HS-5 (cell line): ENCODE measurements at places on chromosomes 5 and 9.

DNA sequence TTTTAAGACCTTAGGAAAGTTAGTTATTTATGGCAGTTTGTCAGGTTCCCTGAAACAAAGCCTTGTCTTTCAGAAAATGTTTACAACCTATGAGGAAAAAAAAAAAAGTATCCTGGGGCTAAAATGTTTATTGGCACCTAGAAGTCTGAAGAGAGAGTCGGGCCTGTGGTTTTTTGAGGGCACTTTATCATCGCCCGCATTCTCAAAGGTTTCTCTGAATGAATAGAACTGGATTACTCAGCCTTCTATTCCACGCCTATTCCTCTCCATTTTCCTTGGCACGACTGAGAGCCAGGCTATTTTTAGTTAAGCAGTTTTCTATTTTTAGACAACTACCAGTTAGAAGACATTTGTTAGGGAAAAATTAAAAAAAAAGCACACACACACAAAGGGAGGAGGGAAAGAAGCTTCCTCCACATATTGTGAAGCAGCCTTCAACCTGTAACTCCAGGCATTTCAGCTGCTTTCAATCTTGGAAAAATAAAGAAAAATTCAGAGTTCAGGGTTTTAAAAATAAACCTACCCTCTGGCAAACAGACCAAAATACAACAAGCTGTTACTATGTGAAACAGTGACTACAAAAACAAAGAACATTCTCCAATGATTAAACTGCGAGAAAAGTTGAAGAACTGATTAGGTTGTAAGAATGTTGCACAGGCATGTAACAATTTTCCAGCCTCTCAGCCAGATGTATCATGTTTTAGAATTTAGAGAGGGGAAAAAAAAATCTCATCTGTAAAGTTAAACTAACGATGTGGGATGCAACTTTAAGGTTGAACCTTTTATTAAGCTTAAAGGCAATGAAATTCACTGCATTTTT, 97.0 kb downstream of the MEF2C start:
- peak; percentile 76 for DNase-seq

- peak; percentile 69 for DNase-seq
Observed at GRCh38 chr5:13957032-13957645, 12.7 kb upstream of the DNAH5 start.

- no peak for DNase-seq
Observed at GRCh38 chr5:3698412-3698811, 102.8 kb downstream of the IRX1 start.

DNA sequence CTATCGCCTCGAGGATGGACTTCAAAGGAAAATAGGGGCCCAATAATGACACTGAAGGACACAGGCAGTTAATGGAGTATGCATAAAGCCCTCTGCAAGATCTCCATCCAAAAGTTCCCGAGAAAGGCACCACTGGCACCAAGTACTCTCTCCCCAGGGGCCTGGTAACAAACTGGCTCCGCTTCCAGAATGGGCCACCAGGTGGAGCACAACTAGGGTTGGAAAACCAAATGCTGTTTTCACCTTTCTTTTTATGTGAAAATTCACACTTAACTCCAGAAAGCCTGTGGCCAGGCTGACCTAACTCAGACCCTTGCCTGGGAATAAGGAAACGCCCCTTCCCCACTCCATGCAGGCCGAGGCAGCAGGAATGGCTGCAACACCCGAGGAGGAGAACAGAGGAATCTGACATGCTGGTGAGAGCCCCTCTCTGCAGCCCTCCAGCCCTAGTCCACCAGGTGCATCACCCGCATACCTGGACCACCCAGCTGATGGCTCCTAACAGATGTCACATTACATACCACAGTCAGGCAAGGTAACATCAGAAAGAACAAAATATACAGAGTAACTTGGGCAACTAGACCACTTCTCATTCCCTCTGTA, 42.8 kb downstream of the CAMSAP1 start:
- DNase-seq: no peak

DNA sequence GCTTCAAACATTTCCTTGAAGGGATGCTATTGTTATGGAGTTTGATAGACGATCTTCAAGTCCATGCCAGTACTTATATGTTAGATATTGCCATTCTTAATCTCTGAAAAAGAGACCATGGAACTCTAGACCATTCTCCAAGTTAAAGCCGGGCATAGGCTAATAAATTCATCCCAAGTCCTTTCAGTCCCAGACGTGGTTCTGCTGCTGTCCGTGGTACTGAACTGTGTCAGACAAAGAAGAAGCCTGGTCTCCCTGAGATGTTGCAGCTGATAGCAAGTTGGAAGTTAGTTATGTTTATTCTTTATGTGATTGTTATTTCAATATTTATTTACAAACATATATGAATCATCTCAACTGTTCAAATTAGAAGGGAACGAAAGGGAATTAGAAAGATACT, 158.7 kb downstream of the NMUR2 start:
- DNase-seq: no peak

DNA sequence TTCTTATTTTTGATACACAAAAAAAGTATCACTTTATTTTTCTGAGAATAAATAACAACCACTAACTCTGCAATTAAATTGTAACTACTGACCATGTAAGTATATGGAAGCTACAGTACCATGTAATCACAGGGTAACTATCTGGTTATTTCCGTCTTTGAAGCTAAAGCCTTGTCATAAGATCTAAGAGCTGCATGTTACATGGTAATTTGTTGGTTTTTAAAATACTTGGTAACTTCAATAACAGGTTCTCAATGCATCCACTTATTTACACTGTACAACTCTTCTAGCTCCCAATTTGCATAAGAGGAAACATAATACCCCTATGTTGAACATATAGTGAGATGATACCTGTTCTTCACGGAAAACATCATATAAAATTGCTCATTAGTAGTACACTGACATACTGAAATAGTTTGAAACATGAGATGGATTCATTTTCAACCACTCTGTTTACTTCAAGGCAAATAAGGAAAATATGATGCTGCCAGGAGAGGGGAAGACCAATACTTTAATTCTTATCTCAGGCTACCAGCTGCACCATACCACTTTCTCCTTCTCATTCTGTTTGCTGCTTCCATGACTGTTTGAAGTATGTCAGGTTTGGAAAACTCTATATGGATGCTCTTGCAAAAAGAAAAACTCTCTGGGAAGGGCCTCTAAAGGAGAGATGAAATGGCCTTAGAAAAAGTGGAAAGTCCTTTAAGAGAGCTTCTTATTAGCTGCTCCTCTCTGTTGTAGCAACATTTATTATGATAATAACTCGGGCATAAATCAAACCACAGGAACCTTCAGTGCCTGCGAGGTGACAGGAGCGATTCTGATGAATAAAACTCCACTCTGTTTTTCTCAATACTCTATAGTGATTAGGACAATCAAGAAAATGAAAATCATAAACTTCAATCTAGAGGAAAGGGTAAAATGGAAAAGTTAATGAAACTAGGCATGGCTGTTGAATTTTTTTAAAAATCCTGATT, 150.2 kb downstream of the KIAA0825 start:
- no peak for DNase-seq

DNA sequence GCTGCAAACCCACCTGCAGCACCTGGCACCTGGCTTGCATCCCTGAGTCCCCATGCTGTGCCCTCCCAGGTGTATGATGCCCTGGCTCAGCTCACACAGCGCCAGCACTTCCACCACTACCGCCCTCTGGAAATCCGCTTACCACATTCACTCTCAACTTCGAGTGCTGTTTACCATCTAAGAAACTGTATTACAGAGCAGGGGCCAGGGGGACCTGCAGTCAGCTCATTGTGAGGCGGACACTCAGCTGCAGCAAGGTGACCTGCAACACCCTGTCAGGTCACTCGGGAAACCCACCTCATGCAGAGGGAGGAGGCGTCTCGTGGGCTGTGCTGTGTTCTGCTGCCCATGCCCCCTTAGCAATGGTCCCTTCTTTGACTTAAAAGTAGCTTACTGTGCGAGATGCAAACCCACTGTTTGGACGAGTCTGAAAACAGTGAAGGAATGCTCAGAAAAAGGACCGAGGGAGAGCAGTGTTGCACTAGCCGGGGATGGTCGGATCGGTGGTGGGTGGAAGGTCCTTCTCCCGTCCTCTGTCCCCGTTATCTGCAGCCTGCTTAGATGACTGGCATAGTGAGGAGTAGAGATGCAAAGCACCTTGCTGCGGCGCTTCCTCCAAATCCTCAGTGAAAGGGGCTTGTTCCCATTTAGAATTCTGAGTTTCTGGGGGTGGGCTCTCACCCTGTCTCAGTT, 55.2 kb upstream of the CTSL start:
- no peak for DNase-seq

- no peak for DNase-seq
Observed at GRCh38 chr5:1748271-1748670, 51.4 kb downstream of the MRPL36 start.

DNA sequence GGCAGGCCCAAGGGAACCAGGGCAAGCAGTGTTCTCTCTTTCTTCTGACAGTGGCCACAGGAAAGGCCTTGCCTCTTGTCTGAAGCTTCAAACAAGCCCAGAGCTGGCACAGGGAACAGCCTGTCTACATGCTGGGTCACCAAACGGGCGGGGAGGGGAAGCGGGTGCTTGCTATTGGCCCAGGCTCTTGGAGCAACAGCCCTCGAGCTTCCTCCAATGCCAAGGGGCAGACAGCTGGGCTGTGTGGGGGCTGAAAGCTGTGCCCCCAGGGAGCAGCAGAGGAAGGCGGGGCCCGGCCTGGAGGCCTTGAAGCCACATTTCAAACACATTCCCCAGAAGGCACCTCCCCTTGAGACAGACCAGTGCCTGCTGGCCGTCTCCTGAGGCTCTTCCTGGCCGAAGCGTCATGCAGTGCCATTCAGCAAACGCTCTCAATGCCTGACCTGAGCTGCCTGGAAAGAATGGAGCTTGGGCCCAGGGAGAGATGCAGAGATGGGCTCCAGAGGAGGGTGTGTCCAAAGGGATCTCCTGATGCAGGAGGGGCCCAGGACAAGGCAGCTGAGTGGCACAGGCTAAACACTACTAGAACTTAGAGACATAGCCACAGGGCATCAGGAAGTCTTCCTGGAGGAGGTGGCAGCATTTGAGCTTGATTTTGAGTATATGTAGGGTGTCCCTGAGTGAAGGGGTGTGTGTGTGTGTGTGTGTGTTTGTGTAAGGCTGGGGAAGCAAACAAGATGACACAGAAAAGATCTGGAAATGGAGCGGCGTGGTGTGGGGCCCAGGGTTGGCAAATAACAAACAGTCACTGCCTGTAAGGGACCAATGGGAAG, 2.5 kb downstream of the FIBCD1 start:
- DNase-seq: no peak

- DNase-seq: no peak
Observed at GRCh38 chr9:133880851-133881661, 111.1 kb downstream of the VAV2 start.

- no peak for DNase-seq
Observed at GRCh38 chr9:125612616-125613015, 94.4 kb downstream of the MAPKAP1 start.

GRCh38 chr9:84966876-84967830, 297.6 kb downstream of the NTRK2 start:
- no peak for DNase-seq

- no peak for DNase-seq
Observed at GRCh38 chr9:81621118-81621517, 68.2 kb downstream of the TLE1 start.

GRCh38 chr5:134124289-134125038, 10.0 kb downstream of the TCF7 start:
- DNase-seq: peak; percentile 86

GRCh38 chr5:9615331-9615730, 14.8 kb downstream of the TAS2R1 start:
- DNase-seq: no peak

- no peak for DNase-seq
Observed at GRCh38 chr5:135543001-135543484, 7.3 kb upstream of the NEUROG1 start.

GRCh38 chr9:99808454-99808853, 13.2 kb upstream of the NR4A3 start:
- DNase-seq: no peak

GRCh38 chr5:38892363-38892762, 46.6 kb downstream of the OSMR start:
- DNase-seq: no peak

DNA sequence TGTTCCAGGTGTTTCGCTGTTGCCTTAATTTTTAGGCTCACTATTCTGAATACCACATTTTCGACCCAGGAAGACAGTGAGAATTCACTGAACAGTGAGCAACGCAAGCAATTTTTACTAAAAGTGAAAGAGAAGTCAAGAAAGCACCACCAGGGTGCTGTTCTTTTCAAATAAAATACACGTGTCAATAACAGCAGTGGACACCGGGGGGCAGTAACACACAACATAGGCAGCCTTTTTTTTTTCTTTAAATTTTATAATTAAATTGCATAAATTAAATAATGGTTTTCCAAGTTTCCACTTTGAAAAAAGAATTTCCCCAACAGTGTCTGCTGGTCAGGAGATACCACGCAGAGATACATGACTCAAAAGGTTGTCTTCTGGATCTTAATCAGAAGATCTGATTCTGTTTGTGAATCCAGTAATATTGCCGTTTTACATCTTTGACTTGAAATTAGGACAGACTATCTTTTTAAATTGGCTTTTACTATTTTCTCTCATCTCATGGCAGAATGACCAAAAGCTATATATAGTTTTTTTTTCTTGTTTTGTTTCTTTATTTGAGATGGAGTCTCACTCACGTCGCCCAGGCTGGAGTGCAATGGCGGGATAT, 47.1 kb upstream of the SH3GL2 start:
- DNase-seq: peak; percentile 24

GRCh38 chr9:93673021-93673838, 96.8 kb downstream of the PHF2 start:
- no peak for DNase-seq

- DNase-seq: peak; percentile 15
Observed at GRCh38 chr5:119583684-119584083, 45.7 kb upstream of the FAM170A start.

- DNase-seq: no peak
Observed at GRCh38 chr5:30121043-30121442, 1072.4 kb upstream of the CDH6 start.

DNA sequence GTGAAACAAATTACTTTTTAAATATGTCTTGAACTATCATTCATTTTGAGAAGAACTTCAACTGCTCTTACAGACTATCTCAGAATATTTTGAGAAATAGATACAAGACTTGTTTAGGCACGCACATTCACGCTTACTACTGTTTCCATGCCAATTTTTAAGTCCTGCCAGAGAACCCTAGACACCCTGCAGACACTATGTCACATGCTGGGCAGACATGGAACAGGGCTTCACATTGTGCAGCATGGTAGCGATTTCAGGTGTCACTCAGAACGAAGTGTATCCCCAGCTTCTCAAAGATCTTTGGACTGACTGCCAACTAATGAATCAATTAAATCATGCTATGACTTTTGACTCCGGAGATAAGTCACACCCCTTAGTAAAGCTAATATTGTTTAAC, 128.7 kb upstream of the SLC27A6 start:
- no peak for DNase-seq

DNA sequence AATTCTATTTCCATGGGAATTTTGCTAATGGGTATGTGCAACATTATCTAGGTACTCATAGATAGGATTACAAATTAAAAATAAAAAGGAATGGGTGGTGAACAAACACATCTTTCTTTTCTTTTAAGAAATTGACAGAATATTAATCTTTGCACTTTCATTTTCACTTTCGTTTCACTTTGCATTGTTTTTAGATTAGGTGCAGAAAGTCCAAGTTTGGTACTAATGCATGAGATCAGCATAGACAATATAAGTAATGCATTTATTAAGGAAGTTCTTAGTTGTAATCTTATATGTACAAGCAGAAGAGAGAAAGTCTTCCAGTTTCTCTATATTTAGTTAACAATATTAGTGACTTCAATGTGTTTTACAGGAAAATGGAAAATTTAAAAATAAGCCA, 196.5 kb downstream of the COMMD10 start:
- no peak for DNase-seq
